ENCODE measurements at places on chromosomes 7 and 10.

- DNase-seq: no peak
Observed at GRCh38 chr7:31633894-31634494, 53.0 kb upstream of the PPP1R17 start.

DNA sequence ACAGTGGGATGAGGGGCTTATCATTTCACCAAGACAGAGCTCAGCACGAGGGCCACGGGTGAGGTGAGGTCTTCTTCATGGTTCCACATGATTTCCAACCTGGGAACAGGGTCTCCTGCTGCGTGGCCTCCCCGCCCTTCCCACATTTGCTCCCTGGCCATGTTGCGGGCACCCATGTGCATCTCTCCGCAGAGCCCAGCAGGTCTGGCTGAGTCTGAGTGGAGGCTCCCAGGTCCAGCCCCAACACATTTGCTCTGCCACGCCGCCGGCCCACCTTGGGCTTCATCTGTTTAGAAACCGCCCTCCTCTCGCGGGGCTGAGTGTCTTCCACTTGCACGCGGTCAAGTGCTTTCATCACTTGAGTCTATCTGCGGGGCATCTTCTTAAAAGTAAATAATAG lies 14.8 kb upstream of the PRKAR1B start:
- DNase-seq: no peak

DNA sequence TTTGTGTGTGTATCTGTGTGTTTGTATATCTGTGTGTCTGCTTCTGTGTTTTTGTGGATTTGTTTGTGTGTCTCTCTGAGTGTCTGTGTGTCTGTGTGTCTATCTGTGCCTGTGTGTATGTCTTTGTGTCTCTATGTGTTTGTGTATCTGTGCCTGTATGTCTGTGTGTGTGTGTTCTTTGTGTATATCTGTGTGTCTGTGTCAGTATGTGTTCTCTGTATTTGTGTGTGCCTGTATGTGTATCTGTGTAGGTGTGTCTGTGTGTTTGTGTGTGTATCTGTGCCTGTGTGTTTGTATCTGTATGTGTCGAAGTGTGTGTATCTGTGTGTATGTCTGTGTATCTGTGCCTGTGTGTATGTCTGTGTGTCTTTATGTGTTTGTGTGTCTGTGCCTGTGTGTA lies 118.2 kb downstream of the SH2D4B start:
- DNase-seq: no peak

- DNase-seq: no peak
Observed at GRCh38 chr10:10133281-10133680, 884.4 kb upstream of the CELF2 start.

GRCh38 chr7:137096607-137097006 lies 228.2 kb downstream of the CHRM2 start:
- no peak for DNase-seq

DNA sequence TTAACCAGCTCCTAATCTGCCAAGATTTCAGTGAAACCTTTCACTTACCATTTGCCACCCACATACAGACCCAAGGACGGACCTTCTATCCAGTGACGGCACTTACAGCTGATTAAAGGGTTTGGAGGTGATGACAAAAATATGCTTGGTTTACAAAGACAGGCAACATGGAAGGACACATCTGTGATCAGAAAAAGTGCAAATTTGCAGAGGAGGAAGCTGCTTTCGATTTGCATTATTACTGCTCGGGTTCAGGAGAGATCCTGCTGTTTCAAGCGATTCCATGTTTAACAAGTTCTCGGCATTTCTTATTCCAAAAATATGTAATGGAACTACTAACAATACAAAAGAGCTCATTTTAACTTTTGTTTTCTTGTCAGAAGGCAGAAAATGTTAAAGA lies 109.0 kb downstream of the JAZF1 start:
- no peak for DNase-seq

DNA sequence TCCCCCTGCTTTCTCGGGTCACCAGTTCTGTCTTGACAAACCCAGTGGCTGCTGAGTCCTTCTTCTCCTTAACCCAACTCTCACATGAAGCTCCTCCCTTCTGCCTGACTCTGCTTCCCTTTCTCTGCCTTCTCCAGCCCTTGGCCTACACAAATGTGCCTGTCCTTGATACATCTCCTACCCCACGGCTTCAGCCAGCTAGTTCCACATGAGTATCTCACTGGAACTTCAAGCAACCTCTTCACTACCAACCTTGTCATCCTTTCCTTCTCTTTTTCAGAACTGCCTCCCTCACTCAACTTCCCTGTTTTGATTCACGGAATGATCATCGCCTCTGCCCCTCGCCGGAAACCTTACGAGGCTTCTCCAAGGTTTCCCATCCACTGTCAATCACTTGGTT lies 55.9 kb downstream of the PDIA4 start:
- DNase-seq: no peak

All from stimulated activated CD8-positive, alpha-beta memory T cell treated with anti-CD3 and anti-CD28 coated beads, Interleukin-15, amount 100 ng/mL, for 48 hours (primary cell).